ENCODE measurements at places on chromosomes 7 and 10.

DNA sequence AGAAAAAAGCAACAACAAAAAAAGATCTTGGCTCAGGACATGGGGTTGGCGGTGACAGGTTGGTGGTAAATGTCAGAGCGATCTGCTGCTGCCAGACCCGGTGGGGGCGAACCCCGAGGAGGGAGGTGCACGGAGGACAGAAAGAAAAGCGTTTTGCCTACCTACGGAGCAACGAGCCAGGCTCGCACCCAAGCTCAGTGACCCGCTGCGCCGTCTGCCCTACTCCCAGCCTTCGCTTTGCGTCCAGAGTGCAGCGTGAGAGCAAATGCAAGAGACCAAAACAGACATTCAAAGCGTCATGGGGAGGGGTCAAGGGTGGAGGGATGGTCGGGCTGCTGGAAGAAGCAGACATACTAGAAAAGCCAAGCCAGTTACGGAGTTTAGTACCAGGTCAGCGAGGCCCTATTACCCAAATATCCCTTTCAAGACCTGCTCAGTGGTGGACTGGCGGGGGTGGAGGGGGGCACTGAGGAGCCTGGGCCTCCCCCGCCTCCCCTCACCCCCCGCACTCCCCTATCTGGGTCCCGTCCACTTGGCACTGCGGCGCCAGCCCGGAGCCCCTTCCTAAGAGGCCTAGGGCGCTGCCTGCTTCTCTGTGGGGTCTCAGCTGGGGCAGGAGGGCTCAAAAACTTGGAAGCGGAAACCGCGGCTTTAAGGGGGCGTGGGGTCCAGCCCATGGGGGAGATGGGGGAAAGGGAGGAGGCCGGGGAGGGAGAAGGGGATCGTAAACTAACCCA lies 66.9 kb downstream of the SLC29A4 start:
- no peak for DNase-seq

- no peak for DNase-seq
Measured at GRCh38 chr7:47669901-47670384, 88.0 kb upstream of the TNS3 start.

GRCh38 chr7:151396328-151396970 lies 13.4 kb downstream of the WDR86 start:
- DNase-seq = no peak

GRCh38 chr10:131708225-131708880 lies 192.5 kb upstream of the PPP2R2D start:
- DNase-seq = no peak

DNA sequence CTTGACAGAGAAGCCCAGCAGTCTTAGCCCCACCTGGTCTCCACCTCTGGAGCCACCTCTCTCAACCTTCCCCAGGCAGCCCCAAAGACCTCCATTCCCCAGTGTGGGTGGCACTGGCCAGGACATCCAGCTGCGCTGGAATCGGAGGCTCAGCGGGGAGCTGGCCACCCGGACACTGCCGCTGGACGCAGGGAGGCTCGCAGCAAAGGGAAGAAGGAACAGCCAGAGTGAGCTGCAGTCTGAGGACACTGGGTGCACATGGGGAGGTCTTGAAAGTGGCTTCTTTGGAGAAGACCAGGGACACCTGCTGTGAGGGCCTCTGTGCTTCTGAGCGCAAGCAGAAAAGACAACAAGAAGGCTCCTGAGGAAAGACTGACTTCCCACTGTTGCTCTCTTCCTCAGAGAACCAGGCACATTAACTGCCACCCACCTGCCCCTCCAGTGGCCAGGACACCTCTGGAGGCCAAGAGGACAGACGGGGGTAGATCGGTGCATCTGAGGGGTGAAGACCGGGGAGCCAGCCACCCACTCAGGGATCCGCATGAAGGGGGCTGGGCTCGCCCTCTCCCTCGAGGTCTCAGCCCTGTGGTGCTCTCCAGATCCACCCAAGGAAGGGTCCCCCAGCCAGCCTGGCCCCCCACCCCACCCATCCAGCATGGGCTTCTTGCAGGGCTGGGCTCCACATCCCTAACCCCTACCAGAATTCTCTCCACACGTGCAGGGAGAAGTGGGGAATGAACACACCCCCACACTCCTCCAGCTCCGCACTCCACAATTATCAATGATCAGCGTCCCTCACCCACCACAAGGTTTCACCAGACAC lies 1.8 kb downstream of the CAMK2B start:
- DNase-seq = no peak

DNA sequence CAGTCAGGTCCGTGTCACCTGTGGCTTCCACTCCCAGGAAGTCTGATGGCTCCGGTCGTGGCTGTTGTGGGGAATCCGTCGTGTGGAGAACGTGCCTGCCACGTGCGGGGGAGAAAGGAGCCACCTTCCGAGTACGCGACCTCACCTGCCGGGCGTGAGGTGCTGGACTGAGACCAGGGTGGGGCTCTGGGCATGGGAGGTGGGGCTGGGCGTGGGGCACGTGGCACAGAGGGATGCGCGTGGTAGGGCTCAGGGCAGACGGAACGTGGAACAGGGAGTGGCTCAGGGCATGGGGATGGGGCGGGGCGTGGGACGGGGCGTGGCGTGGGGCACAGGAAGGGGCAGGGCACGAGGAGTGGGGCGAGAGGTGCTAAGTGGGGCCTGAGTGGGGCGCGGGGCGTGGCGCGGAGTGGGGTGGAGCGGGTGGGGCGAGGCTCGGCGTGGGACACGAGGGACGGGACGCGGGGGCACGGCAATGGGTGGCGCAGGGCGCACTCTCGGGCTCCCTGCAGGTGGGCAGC lies 64.8 kb downstream of the C10orf143 start:
- DNase-seq = no peak

- no peak for DNase-seq
Measured at GRCh38 chr7:127644484-127644883, 7.5 kb upstream of the SND1 start.

- no peak for DNase-seq
Measured at GRCh38 chr7:80070391-80070790, 64.2 kb upstream of the GNAI1 start.

- DNase-seq = no peak
Measured at GRCh38 chr10:86670290-86670811, 2.0 kb downstream of the LDB3 start.

- no peak for DNase-seq
Measured at GRCh38 chr10:79111846-79112614, 43.3 kb downstream of the ZMIZ1 start.

- no peak for DNase-seq
Measured at GRCh38 chr7:985915-986741, 3.1 kb downstream of the CYP2W1 start.

GRCh38 chr10:88045656-88046415 lies 182.4 kb downstream of the PTEN start:
- no peak for DNase-seq

DNA sequence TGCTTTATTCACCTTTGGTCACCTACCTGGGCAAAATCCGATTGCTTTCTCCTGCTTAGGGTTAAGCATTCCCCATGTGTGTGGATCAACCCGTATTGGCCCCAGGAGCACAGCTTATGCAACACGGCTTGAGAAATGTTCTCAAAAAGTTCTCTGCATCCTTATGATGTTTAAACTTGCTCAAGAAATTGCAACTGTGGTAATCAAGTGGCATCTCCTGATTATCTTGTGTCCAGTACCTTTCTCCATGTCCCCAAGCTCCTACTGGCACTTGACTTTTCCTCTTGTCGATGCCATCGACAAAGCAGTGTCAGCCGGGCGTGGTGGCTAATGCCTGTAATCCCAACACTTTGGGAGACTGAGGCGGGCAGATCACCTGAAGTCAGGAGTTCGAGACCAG lies 4.7 kb upstream of the PKD2L1 start:
- DNase-seq = no peak

DNA sequence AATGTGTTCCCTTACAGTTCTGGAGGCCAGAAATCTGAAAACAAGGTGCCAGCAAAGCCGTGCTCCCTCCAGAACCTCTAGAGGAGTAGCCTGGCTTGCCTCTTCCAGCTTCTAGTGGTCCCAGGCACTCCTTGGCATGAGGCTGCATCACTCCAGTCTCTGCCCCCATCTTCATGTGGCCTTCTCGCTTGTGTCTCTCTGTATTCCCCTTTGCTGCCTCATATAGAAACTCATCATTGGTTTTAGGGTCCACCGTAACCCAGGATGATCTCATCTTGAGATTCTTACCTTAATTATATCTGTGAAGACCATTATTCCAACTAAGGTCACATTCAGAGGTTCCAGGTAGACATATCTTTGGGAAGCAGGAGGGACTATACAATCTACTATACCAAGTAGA lies 182.4 kb downstream of the SKIDA1 start:
- DNase-seq = no peak

DNA sequence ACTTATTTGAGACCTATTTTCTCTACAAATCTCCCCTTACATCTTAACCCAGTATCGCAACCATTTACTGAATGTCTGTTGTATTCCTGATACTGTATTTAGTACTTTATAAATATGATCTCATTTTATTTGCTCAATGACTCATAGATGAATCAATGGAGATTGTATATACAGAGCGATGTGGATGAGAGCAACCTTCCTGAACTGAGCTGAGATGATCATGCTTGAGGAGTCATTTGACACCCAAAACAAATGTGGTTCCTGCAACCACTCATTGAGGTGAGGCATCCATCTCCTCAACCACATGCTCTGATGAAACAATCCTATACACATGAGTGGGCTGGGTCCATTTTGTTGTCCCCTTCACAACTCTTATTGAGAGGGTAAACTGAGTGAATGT lies 250.0 kb downstream of the CDC14C start:
- no peak for DNase-seq

GRCh38 chr7:3915337-3915878 lies 614.4 kb downstream of the SDK1 start:
- DNase-seq = no peak

DNA sequence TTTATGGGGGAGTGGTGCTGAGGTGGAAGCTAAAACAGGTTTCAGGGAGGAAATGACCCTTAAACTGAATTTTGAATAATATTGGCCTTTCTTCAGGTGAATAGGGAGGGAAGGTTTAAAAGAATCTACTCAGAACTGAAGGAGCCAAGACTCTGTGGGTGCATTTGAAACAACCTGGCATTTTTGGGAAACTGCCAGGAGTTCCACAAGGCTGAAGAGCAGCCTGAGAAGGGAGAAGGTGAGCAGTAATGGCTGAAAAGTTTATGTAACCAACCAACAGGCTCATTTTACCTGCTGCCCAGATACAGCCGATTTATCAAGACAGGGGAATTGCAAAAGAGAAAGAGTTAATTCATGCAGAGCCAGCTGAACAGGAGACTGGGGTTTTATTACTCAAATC lies 4.0 kb upstream of the PANK1 start:
- DNase-seq = no peak

- DNase-seq = no peak
Measured at GRCh38 chr10:43399320-43400310, 9.4 kb downstream of the HNRNPF start.

DNA sequence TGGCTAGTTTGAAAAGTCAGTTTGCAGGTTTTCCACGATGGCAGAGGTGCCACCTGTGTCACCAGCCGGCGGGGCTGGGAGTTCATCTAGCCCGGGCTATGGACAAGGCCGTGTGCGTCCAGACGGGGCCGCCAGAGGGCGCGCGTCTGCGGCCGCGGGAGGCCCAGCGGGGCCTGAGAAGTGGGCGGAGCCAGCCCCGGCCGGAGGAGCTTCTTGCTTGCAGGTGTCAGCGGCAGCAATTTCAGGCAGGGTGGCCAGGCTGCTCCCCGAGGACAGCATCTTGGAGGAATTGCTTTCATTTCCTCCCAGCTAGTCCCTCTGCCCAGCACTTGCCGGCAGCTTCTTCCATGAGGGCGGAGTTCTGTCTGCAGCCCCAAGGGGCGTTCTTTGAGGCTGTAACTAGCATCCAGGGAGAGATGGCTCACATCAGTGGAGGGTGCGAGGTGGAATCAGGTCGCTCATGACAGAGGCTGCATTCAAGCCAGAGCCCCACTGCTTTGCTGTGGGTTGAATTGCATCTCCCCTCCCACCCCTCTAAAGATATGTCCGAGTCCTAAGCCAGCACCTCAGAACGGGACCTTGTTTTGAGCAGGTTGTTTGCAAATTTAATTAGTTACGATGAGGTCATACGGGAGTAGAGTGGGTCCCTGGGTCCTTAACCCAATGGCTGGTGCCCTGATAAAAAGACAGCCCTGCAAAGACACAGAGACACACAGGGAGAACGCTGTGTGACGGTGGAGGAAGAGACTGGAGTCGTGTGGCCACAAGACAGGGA lies 85.9 kb upstream of the MKI67 start:
- DNase-seq = peak; percentile 10

- DNase-seq = no peak
Measured at GRCh38 chr10:4080225-4080805, 295.3 kb upstream of the KLF6 start.

DNA sequence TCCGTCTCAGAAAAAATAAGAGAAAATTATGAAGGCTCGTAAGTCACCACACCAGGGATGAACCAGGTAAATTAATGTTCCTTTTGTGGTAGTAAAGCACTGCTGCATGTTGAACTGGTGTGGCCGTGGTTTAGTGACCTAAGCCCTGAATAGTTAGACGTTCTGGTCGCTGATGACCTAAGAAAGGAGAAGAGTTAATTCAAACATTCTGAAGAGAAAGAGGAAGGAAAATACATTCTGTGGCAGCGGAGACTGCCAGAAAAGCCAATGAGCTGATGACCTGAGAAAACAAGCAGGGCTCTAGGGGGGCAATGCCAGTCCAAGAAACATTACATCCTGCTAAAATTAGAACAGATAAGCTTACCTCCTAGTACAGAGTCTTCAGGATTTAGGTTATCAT lies 17.5 kb downstream of the DNAJC9 start:
- DNase-seq = no peak

GRCh38 chr10:4501306-4501705 lies 324.7 kb upstream of the AKR1E2 start:
- DNase-seq = no peak

- DNase-seq = no peak
Measured at GRCh38 chr10:96377816-96378294, 19.1 kb upstream of the OPALIN start.

GRCh38 chr7:75611557-75612178 lies 119.5 kb downstream of the SPDYE5 start:
- DNase-seq = no peak

DNA sequence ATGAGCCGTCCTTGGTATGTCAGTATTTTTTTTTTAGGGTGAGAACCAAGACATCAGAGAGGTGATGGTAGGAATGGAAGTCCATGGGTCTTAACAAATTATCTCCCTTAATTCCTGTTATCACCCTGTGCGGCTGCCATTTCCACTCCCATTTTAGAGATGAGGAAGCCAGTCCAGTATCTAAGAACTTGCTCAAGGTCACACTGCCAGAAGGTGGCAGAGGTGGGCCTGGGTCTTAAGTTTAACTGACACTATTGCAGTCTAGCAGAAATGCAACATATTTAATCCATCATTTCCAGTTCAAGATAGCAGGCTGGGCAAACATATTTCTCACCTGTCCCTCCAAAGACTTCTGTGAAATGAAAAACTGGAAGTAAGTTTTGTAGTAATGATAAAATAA lies 108.3 kb downstream of the GLI3 start:
- no peak for DNase-seq

- no peak for DNase-seq
Measured at GRCh38 chr10:70622541-70622940, 20.0 kb upstream of the PRF1 start.

GRCh38 chr10:94546049-94546900 lies 687 bp downstream of the HELLS start:
- DNase-seq = no peak
